ENCODE measurements at places on chromosomes 1 and 21.

- DNase-seq = no peak
Observed at GRCh38 chr1:31927661-31927980, 10.5 kb downstream of the PTP4A2 start.

DNA sequence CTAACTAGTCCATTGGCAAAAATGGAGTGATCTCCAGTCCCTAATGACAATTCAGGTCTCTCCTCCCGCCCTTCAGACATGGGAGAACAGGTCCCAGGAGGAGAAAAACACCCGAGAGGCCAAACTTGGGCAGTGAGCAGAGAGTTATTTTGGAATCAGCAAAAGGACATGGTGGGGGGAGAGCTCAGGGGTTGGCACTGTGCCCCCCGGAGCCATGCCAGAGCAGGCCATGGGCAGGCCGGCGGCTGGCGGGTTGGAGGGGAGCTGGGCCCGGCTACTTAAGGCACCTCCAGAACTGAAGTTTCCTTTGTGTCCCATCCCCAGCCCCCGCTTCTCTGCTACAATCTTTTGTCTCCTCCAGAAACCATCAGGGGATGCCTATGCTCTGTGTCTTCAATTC lies 7.1 kb downstream of the LGR6 start:
- no peak for DNase-seq

- DNase-seq = no peak
Observed at GRCh38 chr1:45913731-45914501, 110.5 kb downstream of the MAST2 start.

- no peak for DNase-seq
Observed at GRCh38 chr1:213782941-213783672, 204.7 kb upstream of the PROX1 start.

- DNase-seq = no peak
Observed at GRCh38 chr1:86140281-86140880, 16.2 kb downstream of the COL24A1 start.

DNA sequence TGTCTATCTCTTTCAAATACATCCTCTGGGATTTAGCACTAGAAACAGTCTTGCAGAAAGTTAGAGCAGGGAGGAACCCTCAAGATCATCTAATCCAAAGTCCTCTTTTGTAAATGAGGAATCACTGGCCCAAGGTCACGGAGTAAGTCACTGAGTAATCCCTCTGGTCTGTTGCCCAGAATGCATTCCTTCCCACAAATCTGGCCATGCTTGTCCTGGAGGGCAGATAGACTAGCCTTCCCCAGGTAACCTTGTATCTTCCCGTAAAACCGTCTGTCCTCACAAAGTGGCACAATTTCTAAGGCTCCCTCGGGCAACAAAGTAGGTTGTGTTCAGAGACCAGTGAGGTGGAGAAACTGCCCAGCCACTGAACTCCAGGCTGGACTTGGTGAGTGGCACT lies 46.2 kb downstream of the DDR2 start:
- DNase-seq = peak; percentile 68

GRCh38 chr1:93283496-93283895 lies 62.2 kb upstream of the DR1 start:
- DNase-seq = no peak

- no peak for DNase-seq
Observed at GRCh38 chr1:72650843-72651435, 368.6 kb upstream of the NEGR1 start.

GRCh38 chr1:194014014-194014413 lies 827.6 kb upstream of the B3GALT2 start:
- no peak for DNase-seq
